ENCODE measurements at places on chromosomes 16 and 17. TPM values are rescaled to one million over a fixed set of nuclear protein-coding genes. Genes with fewer than 3 reads are reported as not detected.

DNA sequence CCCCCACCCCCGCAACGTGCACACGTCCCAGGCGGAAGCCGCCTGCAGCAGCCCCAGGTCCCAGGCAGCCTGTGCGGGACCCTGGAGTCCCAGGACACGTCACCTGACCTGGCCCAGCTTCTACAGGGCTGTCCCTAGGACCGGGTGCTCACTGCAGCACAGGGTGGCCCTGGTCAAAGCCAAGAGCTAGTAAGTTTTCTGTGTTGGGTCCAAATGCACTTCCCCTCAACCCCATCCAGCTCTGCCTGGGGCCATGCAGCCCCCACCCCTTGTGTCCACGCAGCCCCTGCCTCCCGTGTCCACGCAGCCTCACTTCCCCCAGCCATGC, 22.1 kb upstream of the PVALEF start:
- DNase-seq = no peak

DNA sequence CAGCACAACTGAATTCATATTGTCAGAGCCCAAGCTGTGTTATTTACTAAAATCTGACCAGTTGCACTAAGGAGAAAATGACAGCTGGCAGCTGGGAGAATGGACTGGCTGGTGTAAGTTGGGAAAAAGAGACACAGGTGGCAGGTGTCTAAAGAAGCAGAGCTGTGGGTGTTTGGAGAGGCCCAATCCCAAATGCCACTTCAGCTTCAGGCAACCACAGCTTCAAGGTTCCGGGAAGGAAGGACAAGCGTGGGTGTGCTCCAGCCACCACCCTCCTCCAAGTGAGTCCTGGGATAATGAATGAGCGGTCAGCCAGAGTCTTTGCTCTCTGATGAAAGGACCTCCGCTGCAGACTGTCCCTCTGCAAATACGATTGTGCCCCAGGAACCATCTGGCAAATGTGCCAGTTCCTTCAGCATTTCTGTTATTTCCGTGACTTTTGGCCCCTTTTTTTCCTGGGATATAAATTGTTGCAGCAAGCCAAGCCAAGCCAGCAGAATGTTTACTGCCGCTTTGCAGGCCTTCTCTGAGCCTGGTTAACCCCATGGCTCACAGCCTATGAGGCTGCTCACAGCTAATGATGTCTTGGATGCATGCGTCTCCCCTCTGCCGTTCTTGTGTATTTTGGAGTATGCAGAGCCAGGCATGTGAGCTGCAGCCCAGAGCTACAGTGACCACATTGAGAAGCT, 9.5 kb upstream of the RHBDL3 start:
- DNase-seq = no peak

DNA sequence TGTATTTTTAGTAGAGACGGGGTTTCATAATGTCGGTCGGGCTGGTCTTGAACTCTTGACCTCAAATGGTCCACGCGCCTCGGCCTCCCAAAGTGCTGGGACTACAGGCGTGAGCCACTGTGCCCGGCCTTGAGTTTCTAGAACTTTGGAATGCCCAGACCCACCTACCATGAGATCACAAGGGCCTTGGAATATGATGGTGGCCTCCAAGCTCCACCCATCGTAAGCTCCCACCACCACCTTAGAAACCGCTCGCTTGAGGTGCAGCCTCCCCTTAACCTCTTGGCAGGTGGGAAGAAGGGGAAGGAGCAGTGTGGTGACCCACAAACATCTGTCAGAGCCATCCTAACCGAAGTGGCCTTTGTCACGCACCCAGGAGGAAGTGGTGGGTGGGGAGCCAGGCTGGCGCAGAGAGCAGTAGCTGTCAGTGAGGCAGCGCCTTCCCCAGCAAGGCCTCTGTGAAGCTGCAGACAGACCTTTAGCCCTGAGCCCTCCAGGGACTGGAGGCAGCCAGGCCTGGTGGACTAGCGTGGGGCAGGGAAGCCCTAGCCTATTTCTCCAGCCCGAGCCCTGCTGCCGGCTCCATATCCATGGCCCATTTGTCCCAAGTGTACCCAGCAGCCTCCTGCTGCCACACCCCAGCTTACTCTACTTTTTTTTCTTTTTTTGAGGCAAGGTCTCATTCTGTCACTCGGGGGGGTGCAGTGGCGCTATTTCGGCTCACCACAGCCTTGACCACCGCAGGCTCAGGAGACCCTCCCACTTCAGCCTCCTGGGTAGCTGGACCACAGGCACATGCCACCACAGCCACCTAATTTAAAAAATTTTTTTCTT, 13.1 kb upstream of the SEPHS2 start:
- DNase-seq = no peak

DNA sequence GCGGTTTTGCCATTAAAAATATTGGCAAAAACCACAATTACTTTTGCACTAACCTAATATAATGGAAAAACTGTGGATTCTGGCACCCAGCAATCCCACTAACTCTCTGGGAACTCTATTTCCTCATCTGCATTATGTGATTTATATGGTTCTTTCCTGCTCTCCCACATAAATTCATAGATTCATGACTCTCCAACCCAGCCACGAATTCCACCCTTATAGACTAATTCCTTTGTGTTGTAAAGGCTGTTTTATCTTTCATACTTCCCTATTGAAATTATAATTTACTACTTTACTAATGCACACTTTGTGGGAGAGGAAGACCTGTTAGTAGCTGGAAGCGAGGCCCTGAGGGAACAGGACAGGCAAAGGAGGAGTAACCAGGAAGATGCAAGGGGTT, 88.4 kb upstream of the GNAO1 start:
- DNase-seq = no peak

GRCh38 chr16:17364319-17365210, 106.2 kb downstream of the XYLT1 start:
- DNase-seq = peak; percentile 97

- DNase-seq = no peak
Measured at GRCh38 chr16:17138801-17139200, 332.0 kb downstream of the XYLT1 start.

DNA sequence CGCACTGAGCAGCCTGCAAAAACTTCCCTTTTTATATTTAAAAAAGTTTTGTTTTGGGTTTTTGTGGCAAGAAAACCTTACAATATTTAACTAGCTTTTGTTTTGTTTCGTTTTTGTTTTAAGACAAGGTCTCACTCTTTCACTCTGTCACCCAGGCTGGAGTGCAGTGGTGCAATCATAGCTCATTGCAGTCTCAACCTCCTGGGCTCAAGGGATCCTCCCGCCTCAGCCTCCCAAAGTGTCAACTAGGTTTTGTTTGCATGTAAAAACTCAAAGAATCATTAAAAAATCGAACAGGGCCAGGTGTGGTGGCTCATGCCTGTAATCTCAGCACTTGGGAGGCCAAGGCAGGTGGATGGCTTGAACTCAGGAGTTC, 77.9 kb upstream of the FA2H start:
- DNase-seq = no peak

GRCh38 chr16:3780570-3780969, 63.2 kb upstream of the TRAP1 start:
- peak; percentile 13 for DNase-seq

DNA sequence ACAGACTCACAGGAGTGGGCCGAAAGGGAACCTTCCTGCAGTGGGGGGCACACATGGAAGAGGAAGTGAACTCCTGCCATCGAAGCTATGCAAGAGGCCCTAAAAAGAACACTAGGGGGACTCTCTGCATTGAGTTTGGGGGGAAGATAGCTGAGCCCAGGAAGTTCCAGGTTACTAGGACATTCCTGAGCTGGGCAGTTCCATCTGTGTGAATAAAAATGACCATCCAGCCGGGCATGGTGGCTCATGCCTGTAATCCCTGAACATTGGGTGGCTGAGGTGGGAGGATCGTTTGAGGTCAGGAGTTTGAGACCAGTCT, 211.8 kb downstream of the ZNF423 start:
- DNase-seq = no peak

DNA sequence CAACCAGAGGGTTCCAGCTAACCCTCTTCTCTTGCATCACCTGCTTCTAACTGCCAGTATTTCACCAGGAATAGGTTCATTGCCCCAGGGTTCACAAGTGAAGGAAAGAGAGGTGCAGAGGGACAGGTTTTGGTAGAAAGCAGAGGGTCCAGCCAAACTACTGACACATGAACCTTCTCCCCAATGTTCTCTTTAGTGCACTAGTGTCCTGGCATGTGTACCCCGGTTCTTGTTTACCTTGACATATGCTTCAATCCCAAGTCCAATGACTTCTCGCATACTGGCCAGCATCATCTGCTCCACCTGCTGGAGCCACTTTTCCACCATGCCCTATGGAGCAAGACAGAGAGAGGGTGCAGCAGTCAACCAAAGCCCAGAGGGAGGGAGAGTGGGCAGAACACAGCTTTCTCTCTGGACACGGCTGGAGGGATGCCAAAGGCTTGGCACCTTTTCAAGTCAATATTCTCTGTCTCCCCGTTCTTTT, 90.6 kb downstream of the DNAH3 start:
- DNase-seq = no peak

GRCh38 chr17:75103601-75104554, 5.9 kb upstream of the ARMC7 start:
- no peak for DNase-seq

GRCh38 chr17:71963351-71963750, 157.5 kb upstream of the SOX9 start:
- peak; percentile 29 for DNase-seq

DNA sequence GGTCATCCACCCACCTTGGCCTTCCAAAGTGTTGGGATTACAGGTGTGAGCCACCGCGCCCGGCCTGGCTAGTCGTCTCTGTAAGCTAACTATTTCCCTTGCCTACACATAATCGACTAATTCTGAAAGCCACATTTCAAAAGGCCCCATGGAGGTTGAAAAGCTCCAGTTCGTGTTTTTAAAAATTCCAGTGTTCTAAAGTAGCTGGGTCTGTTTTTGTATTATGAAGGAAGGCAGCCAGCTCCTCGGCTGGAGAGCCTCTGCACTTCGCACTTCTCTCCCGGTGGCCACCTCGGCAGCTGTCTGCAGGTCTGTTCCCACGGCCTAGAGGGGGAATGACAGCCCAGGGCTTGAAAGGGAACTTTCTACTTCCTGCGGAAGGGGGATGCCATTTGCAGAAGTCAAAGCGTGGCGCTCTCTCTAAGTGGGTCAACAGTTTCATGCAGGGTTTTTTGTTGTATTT, 16.9 kb downstream of the HASPIN start:
- DNase-seq = no peak

- DNase-seq = no peak
Measured at GRCh38 chr17:55351226-55351625, 70.4 kb downstream of the MMD start.

DNA sequence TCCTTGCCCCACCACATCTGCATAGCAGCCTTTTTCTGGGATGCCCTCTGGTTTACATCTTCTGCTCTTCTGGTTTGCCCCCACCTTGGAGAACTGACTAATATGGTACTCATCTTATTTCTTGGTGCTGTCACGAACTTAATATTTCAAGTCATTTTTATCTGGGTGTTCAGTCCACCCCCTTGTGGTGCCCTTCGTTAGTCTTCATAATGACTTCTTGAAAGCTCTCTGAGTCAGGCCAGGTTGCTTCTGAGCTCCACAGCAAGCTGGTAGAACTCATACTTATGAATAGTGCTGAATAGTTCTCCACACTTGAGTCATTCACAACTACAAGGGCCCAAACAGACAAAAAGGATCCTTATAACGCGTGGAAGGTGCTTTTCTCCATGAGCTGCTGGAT, 35.8 kb upstream of the TEKT3 start:
- DNase-seq = no peak

GRCh38 chr17:80195671-80196529, 24.2 kb downstream of the SGSH start:
- no peak for DNase-seq

GRCh38 chr17:4899341-4900230, at the start of gene C17orf107:
C17orf107 (plus strand) TSS chr17:4899536; CDS start chr17:4899763, 227 bp downstream.
- no peak for DNase-seq

- DNase-seq = no peak
Measured at GRCh38 chr17:17144916-17145665, 61.0 kb downstream of the PLD6 start.

GRCh38 chr17:71710816-71711215, 410.0 kb upstream of the SOX9 start:
- no peak for DNase-seq

DNA sequence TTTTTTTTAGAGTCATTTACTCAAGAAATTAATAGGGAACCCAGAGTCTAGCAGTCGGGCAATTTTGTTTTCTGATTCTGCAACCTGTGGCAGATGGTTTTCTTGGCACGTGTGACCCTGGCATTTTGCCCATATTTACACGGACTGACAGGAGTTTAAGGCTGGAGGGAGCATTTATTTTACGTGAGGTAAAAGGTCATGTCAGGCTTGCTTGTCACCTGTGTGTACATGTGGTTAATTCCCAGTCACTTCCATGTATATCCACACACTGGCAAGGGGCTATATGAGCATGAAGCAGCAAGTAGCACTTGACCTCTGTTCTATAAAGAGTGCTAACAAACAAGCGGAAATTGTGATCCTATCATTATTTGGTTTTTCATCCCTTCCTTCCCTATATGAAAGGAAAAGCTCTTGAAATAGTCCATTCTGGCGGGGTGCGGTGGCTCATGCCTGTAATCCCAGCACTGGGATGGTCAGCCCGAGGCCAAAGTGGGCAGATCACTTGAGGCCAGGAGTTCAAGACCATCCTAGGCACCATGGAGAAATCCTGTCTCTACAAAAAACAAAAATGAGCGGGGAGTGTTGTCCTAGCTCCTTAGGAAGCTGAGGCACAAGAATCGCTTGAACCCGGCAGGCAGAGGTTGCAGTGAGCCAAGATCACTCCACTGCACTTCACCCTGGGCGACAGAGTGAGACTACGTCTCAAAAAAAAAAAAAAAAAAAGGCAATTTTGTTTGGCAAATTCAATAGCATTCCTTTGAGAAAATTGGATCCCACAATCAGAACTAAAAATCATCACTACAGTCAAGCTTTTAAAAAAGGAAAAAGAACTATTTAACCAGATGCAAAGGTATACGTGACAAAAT, 2.1 kb downstream of the SPAG9 start:
- peak; percentile 19 for DNase-seq

DNA sequence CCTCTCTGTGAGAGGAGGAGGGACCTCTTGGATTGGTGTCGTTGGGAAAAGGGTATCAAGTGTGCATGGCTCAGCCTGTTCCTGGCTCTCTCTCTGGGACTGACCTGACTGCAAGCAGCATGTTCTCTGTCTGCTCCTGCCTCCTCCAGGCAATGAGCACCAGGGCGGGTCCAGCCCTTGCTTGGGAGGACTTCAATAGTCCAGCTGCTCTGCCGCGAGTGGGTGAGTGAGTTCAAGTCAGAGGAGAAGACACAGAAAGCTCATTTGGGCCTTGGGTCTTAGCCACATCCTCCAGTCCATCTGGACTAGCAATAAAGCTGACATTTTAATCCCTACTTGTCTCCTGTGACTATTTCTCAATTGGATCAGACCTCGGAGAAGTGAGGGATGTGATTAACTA, 25.2 kb upstream of the TNS4 start:
- no peak for DNase-seq

NPIPA3 gene
- total RNA-seq = not detected

PRDM7 gene
- total RNA-seq = not detected

CDH16 gene
- total RNA-seq = not detected

CDK3 gene
- 0.49 TPM for total RNA-seq

ARL5C gene
- total RNA-seq = not detected

SCN4A gene
- total RNA-seq = 0.02 TPM

SKAP1 gene
- not detected for total RNA-seq

CDRT15 gene
- total RNA-seq = not detected

NPB gene
- not detected for total RNA-seq

GPR179 gene
- total RNA-seq = not detected

CHST4 gene
- total RNA-seq = 0.19 TPM

KRTAP4-4 gene
- total RNA-seq = not detected

ASB16 gene
- total RNA-seq = not detected

All from H4 (cell line).